ENCODE measurements at places on chromosomes 1 and 21.
A peak's percentile ranks its signal among the peaks of the same experiment; 100 is the strongest.

- peak; percentile 41 for DNase-seq
Observed at GRCh38 chr1:150168960-150169601, 19.4 kb downstream of the PLEKHO1 start.

DNA sequence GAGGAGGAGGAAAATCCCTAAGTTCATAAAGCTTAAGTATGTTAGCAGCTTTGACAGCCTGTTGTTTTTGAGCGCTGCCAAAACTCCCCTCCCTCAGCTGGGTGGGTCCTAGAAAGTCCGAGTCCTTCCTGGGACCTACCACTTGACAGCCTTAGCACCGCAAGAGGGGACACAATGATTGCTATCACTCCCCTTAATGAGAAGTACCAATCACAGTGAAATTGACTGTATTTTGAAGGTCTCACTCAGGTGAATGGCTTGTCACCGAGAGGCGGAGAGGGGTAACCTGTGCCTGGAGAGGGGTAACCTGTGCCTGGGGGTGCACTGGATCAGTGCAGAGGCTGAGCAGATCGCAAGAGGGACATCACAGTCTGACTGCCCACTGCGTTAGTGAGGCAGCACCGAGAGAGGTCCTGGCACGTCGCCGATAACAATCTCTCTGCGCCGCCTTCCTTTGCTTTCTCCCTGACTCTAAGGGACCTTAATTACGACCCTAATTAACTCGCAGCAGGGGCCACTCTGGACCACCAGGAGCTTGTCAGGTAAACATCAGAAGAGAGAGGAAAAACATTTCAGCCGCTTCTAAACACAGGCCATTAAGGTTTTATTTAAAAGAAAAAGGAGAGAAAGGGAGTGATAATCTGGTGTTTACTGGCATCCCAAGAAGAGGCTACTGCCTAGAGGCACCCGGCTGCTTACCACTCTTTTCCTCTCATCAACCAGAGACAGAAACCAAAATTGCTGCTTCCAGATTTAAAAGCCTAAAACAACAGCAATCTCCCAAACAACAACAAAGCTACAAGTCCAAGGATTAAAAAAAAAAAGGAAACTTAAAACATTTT lies 25.7 kb upstream of the KCNK1 start:
- no peak for DNase-seq

GRCh38 chr1:55428944-55429931 lies 214.1 kb upstream of the USP24 start:
- DNase-seq = no peak

- DNase-seq = no peak
Observed at GRCh38 chr1:236773919-236774318, 21.2 kb upstream of the MTR start.

- no peak for DNase-seq
Observed at GRCh38 chr1:161481624-161482392, 23.4 kb upstream of the FCGR2A start.

GRCh38 chr1:55062801-55063576 lies 23.6 kb downstream of the PCSK9 start:
- DNase-seq = no peak

DNA sequence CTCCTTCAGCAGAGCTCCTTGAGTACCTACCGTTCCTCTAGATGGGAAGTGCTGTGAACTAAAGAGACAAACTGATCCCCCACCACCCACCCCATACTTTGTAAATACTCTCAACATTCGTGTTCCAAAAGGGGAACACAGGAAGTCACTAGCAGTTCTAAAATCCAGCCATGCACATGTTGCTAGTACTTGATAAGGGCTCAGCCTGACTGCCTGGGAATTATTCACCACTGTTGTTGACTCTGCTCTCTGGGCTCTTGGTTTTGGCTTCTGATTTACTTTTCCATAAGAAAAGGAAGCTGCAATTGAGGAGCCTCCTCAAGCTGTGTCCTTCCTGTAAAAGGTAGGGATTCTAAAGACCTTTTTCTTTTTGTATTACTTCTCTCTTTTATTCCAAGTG lies 67.5 kb downstream of the IVNS1ABP start:
- DNase-seq = no peak

GRCh38 chr1:232725305-232726047 lies 79.7 kb upstream of the MAP10 start:
- no peak for DNase-seq

DNA sequence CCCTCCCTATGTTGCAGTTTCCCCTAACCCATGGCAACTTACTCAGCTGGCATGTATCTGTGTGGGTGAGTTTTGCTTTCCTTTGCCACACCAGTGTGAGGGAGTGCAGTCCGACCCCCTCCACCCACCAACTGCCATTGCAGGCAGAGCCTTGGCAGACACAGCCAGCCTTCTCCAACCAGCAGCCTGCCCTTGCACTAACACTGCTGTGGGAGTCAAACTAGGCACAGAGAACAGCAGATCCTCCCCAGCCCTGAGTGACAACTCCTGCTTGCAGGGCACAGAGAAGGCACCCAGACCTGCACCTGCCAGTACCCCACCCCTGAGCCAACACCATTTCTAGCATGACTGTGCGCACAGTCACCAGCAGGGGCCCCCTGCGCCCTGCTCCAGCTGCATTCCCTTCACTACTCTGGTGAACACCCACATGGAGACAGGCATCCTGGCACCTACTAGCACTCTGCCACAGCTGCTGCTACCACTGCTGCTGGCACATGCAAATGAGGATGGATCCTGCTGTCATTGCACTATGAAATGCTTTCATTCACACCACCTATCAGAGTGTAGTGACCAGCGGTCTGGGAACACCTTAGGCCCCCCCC lies 98.4 kb downstream of the MAGI3 start:
- no peak for DNase-seq

DNA sequence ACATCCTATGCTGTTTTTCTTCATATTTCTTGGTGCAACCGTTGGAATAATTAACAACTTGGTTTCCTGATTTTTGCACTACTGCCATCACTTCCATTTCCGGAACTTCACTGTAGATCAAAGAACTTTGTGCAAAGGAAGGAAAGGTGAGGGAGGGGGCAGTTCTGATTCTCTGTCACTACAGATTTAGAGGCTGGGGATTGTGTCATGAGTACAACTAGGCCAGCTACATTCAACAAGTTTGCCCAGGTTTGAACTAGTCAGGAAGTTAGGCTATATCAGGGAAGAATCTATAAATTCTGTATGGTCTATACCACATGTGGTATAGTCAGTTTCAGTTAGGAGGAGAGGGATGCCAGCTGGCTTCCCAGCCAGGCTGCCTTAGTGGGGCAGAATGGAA lies 84.2 kb downstream of the RGL1 start:
- no peak for DNase-seq

GRCh38 chr1:92923664-92924063 lies 37.6 kb downstream of the DIPK1A start:
- DNase-seq = no peak

DNA sequence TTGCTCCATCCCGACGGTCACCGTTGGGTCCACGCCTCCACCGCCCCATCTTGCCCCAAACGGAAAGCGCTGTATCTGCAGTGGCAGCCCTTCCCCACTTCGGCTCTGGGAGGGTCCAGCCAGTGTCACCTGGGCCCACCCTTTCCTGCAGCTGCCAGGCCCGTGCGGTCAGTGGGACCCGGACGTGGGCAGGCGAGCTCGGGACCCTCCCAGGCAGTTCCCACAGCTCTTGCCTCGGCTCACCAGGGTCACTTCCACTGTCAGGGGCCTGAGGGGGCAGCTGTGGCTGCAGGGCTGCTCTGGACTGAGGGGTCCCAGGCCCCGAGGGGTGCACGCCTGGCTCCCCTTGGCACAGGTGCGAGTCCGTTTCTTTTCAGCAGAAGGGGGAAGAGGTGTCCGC lies 80.7 kb downstream of the SKI start:
- DNase-seq = no peak

GRCh38 chr1:205091043-205091740 lies 6.9 kb upstream of the TMEM81 start:
- DNase-seq = no peak

GRCh38 chr1:241083285-241083684 lies 273.7 kb downstream of the RGS7 start:
- no peak for DNase-seq

DNA sequence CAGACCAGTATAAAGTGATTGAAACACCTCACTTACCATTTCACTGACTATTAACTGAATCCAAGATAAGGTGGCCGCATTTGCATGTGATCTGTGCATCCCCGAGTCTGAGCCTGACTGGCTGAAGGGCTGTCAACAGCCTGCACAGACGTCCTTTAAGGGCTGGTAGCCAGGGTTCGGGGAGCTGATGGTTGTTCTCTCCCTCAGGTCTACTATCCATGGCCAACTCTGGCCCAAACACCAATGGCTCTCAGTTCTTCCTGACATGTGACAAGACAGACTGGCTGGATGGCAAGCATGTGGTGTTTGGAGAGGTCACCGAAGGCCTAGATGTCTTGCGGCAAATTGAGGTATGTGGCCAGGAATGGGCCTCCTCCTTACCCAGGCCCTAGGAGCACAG lies 14.0 kb downstream of the PPIE start:
- no peak for DNase-seq

GRCh38 chr1:244197851-244198375 lies 146.8 kb downstream of the ZBTB18 start:
- DNase-seq = no peak

- DNase-seq = no peak
Observed at GRCh38 chr1:226708342-226708780, 30.7 kb downstream of the ITPKB start.

DNA sequence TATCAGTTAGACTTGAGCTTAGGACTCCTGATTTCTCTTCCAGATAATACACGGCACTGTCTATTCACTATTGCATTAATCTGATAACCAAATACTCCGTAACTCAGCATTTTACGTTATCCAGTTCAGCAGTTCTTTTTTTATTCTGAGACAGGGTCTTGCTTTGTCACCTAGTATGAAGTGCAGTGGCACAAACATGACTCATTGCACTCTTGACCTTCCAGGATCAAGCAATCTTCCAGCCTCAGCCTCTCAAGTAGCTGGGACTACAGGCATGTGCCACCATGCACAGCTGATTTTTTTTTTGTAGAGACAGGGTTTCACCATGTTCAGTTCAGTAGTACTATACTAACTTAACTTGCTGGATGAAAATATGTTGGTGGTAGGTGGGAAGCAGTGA lies 156.4 kb downstream of the PATJ start:
- no peak for DNase-seq

DNA sequence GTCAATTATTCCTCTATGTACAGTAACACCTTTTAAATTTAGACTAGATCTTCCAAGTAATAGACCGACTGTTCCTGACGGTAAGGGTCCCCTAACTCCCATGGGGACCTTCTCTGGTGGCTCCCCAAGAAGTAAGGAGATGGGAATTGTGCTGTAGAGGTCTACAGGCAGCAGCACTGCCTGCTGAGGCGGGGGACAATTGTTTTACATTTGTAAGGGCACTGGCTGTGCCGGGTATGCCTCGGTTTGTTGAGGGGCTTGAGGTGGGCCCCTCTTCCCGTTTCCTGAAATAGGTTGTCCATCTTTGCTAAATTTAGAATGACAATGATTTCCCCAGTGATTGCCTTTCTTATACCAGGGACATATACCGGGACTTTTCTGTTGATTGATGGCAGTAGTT lies 13.1 kb upstream of the L1TD1 start:
- no peak for DNase-seq

DNA sequence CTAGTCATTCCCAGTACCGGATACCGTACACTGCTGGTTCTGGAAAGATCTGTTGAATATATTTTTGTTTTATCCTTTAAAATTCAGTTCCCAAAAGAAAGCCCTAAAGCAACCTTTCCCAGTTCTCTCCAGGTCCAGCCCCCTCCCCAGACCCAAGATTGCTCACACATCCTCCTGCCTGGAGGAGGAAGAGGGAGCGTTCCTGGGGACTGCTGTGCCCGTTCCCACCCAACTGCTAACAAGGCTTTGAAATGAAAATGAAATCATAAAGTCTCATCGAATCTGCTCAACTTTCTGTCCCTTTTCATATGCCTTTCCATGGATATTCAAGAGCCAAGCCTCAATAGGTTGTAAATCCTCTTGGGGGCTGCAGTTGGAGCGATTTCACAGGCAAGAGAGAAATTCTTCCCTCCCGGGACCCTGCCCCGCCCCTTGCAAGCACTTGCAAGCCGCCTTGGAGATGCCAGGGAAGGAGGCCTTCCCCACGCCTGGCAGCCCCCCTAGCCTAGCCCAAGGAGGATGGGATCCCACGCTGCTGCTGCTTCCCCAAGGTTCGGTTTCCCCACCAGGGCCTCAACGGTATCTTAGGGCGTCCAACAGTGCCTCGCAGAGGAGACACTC lies 113.2 kb upstream of the CACHD1 start:
- DNase-seq = no peak

- no peak for DNase-seq
Observed at GRCh38 chr1:195939844-195940243, 668.4 kb downstream of the KCNT2 start.

- no peak for DNase-seq
Observed at GRCh38 chr1:155012026-155012546, 9.5 kb downstream of the ZBTB7B start.

- no peak for DNase-seq
Observed at GRCh38 chr1:204426035-204426436, 14.4 kb upstream of the PPP1R15B start.

- no peak for DNase-seq
Observed at GRCh38 chr1:200437556-200438203, 27.8 kb upstream of the ZNF281 start.

DNA sequence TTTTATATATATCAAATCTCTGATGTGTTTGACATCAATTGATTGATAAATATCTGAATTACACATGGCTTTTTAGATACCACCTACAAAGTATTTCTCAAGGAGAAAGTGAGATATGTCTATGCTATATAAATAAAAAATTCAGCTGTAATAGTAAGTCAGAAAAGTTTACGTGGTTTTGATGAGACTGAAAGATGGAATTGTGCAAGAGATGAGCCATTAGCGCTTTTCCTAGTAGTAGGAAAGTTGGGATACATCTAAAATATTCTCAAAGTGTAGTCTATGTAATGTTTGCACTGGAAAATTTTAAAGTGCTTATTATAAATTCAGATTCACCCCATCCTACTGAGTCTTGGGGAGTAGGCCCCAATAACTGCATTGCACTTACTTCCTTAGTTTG lies 49.1 kb downstream of the SGIP1 start:
- DNase-seq = no peak

DNA sequence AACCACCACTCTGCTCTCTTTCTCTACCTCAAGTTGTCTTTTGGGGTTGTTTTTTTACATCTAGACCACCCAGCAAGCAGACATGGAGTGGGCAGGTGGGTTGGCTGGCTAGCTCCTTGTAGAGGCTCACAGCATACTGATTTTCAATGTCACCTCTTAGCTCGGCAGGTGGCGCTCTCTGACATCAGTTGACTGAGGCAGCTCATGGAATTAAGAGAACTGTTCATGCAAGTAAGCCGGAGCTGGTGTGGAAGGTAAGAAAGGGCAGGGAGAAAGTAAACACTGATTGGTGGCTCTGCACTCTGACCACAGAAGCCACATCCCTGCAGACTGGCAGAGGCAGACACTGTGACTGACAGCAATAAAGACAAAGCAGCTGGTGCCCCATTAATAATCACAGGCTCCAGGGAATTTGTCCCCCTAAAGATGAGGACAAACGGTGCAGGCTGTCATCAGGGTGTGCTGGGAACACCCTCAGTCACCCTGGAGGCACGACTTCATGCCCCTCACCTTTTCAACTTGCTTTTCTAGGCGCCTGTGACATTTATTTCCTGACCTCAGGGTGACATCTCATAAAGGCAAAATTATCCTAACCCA lies 226.8 kb downstream of the LMX1A start:
- peak; percentile 30 for DNase-seq

All from germinal center (tissue), 1 donor.